ENCODE measurements at places on chromosomes 3 and 15.

DNA sequence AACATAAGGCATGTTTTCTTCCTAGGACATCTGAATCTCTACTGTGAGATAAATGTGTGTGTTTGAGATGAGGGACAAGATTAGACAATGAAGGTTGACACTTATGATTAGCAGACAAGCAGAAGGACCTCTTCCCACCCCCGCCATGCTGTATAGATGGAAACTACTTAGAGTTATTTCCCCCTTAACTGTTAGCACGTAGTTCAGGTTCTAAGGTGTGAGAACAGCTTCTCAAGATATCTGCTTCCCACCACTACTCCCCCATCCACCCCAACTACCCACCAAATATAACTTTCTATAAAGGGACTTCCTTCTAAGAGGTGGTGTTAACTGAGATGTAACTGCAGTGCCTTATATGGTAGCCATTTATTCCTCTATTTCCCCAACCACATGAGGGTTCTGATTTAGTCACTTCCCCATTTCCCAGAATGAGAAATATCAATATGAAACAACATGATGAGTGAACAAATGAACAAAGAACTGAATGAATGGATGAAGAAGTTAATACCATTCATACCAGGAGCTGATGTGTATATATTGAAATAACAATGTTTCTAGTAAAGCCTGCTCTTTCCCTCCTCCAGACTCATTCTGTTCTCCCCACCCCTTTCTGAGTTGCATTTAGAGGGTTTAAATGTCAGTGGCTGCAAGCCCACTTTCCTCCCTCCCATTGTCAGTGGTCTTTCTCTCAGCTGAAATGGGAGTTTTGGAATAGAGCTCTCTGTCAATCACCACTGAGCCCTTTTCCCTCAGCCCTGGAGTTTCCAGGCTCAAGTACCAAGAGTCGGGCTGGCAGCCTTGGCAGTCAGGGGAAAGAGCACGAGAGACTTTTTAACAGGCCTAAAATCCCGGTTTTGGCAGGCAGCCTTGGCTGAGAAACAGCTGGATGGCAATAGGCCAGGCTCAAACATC lies 7.7 kb upstream of the RFTN1 start:
- no peak for DNase-seq

DNA sequence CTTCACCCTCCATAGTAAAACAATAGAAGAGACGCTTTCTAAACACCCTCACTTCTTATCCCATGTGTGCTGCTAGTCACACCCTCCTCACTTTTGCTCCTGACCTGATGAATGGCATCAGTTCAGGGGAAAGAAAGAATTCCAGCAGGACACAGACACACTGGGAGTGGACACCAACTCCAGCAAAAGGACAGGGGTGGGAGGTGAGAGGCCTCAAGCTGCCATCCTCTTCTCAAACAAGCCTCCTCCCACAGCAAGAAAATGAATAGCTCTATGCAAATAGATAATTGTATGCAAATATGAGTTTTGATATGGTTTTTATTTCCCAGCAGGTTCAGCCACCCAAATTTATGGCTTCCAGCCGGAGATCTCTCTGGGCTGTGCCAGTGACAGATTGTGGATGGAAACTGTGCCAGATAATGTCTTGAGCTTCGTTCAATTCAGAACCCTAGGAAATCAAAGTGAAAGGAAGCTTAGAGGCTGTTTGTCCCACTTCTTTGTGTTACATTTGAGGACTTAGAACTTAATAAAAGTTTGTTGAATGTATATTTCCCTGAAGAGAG lies 209.3 kb upstream of the PPP2R3A start:
- DNase-seq = no peak

DNA sequence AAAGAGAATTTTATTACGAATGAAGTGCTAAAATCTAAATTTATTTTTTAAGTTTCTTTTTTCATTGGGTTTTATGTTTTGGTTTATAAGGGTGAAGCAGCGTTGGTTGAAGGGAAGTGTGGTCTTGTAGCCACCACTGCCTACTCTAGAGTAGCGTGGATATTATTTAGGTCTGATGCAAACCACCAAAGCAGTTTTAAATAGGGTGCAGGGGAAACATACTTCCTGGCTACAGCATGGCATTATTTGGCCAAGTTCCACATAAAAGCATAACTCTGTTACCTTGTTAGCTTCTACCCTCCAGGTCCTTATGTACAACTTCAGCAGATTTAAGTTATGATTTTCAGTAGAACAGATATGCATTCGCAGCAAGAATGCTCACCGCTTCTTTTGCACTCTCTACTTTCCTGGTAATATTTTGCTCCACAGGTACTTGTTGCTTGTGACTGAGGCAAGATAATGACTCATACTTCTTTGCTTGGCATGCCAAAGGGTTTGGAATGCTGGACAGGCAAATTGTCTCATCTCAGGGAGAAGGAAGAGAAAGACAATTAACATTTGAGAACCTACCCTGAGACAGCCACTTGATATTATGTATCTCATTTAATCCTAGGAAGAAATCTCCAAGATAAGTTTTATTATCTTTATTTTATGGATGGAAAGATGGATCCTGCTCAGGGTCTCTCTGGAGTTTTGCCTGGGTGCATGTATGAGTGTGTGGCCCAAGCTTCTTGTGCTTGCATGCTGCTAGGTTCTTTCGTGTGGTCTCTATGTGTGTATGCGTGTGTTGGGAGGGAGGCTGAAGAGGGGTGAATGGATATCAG lies 5.4 kb downstream of the TGFBR2 start:
- DNase-seq = no peak

- no peak for DNase-seq
Observed at GRCh38 chr15:85691350-85692240, 103.1 kb downstream of the KLHL25 start.

- no peak for DNase-seq
Observed at GRCh38 chr3:183504597-183504996, 50.9 kb downstream of the KLHL6 start.

DNA sequence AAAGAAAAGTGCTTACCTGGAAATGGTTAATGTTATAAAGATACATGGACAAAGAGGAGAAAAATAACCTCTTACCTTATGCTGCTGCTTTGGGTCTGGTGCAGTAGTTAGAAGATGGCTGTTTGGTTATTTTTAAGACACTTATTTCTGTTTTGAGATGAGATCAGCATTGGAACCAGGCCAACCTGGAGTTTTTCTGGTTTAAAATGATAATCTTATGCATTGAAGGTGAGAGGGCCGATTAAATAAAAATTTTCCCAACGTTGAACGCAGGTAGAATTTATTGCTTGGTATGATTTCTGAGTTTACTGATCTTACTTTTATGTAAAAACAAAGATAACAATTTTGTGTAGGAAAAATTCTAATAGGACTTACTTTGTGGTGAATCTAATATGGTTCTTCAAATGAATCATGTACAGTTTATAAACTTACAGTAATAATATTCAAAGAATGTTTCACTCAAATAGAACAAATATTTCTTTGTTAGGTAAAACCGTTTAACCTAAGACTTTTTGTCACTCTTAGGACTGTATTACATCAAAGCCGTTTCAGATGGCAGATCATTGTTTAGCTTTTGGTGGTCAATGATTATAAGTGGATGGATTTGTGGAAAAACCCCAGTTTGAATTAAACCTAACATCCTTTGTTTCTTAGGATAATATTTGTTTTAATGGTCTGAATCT lies 14.9 kb downstream of the UBE2E2 start:
- no peak for DNase-seq

- no peak for DNase-seq
Observed at GRCh38 chr15:31102039-31102321, 455 bp upstream of the TRPM1 start.

GRCh38 chr15:35756623-35757022 lies 210.7 kb upstream of the DPH6 start:
- no peak for DNase-seq

DNA sequence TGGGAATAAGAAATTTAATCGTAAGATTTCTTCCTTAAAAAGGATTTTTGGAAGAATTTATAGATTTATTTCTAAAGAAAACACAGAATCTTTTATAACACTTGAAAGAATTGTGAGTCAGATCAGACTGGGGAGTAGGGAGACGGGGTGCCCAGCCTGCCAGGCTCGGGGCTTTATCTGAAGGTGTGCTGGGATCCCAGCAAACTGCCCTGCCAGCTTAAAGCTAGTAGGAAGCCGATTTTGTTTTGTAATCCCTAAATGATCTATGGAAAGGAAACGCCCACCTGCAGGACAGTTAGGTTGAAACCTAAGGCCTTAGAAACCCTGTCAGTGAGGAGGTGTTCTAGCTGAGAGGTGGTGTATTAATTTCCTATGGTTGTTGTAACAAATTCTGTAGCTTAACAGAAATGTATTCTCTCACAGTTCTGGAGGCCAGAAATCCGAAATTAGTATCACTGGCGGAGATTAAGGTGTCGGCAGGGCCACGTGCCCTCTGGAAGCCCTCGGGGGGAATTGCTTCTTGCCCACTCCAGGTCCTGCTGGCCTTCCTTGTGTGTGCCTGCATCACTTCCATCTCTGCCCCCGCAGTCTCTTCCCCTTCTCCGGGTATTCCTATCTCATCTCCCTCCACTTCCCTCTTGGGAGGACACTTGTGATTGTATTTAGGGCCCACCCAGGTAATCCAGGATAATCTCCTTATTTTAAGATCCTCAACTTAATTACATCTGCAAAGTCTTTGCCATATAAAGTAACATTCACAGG lies 19.3 kb upstream of the RAB6B start:
- no peak for DNase-seq

GRCh38 chr3:189316296-189317019 lies 144.7 kb downstream of the TPRG1 start:
- no peak for DNase-seq

DNA sequence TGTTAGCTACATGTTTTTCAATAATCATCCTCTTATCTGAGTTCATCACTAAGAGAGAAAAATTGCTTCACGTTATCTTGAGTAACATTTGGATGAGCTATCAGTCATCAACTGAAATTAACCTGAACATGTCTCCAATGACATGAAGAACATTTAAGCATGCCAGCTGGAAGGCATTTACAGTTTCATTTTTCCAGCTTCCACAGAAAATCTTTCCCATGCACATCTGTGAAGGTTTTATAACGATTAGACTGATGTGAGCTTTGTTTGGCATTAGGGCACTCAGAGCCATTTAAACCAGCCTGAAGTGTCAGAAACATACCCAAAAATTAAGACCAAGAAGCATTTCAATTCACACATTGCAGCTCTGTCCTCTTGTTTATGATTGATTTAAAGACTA lies 235.8 kb upstream of the ARHGEF26 start:
- DNase-seq = no peak

- DNase-seq = no peak
Observed at GRCh38 chr3:64890006-64890405, 202.2 kb upstream of the ADAMTS9 start.

- DNase-seq = no peak
Observed at GRCh38 chr3:115915061-115915460, 291.8 kb downstream of the GAP43 start.

- DNase-seq = no peak
Observed at GRCh38 chr3:126300001-126300760, 57.0 kb downstream of the KLF15 start.

GRCh38 chr3:119873646-119874045 lies 91.7 kb downstream of the NR1I2 start:
- DNase-seq = no peak

DNA sequence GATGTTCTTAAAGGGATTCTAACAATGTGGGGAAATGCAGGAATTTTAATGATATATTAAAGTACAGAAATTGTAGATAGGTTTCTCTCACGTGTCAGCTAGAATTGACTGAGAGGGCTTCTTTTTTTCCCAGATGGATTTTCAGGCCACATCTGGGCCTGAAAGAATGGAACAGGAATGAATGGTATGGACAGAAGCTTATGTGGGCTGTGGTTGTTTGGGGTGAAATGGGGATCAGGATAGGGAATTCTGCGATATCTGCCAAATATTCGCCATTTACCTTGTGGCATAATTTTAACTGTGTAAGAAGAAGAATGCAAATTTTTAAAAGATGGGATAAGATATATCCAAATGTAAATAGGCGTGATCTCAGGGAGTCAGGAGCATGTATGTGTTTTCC lies 45.4 kb upstream of the FAM98B start:
- no peak for DNase-seq

DNA sequence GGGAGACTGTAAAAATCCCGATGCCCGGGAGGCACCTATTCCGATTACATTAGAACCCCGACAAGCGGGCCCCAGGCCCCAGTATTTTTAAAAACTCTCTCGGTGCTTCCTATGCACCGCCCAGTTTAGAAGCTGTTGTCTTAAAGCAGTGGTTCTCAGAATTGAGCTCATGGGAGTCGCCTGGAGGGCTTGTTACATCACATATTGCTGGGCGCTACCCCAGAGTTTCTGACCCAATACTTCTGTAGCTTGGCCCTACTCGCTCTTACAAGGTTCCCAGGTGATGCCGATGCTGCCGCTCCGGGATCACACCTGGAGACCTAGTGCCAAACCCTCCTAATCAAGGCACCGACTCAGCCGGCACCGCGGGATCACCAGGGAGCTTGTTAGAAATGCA lies 35.2 kb downstream of the CPN2 start:
- DNase-seq = no peak

- DNase-seq = no peak
Observed at GRCh38 chr15:66252685-66253417, 699 bp downstream of the MEGF11 start.

- no peak for DNase-seq
Observed at GRCh38 chr3:142106548-142106947, 42.8 kb downstream of the TFDP2 start.

- no peak for DNase-seq
Observed at GRCh38 chr3:144200466-144200865, 228.8 kb downstream of the DIPK2A start.

GRCh38 chr3:8183627-8184026 lies 318.0 kb upstream of the LMCD1 start:
- DNase-seq = no peak

GRCh38 chr3:182910936-182911781 lies 69.2 kb downstream of the DCUN1D1 start:
- DNase-seq = no peak

DNA sequence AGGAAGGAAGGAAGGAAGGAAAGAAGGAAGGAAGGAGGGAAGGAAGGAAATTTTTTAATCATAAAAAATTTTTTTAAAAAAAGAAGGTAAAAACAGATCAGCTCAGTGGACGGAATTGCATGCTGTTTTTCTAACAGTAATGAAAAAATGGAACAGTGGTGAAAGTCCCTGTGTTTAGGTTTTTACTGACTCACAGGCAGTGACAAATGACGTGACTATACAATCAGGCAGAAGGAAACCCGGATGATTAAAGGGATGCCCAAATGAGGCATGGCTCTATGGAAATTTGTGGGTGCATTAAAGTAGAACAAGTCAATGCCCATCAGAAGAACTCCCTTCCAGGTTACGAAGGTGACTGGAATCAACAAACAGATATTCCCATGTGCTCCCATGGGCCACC lies 135.0 kb downstream of the IMPG2 start:
- no peak for DNase-seq

DNA sequence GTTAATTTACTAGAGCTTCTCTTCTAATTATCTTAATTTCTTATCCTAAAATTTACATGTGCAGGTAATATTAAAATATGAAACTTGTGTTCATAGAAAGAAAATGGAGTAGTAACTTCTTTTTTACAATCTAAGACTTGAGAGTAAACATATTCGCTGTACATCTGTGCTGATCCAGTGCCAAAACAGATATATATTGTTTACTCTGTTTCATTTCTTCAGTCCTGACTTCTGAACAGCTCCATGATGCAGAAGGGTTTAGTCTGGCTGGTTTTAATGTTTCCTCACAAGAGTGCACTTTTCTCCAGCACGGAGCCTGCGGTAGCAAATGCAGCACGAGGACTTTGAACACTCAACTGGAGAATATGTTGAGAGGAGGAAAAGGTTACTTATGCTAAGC lies 306.8 kb downstream of the EPHA3 start:
- DNase-seq = no peak

GRCh38 chr3:189567322-189567721 lies 63.9 kb upstream of the TP63 start:
- DNase-seq = no peak

- DNase-seq = no peak
Observed at GRCh38 chr3:56616478-56617006, 59.6 kb downstream of the CCDC66 start.
